ENCODE measurements at places on chromosomes 13 and 19.

- DNase-seq, result peak; percentile 79
Observed at GRCh38 chr19:5031231-5032100, 62.6 kb downstream of the KDM4B start.

- DNase-seq, result peak; percentile 47
Observed at GRCh38 chr19:1069009-1069779, 2.2 kb downstream of the ARHGAP45 start.

DNA sequence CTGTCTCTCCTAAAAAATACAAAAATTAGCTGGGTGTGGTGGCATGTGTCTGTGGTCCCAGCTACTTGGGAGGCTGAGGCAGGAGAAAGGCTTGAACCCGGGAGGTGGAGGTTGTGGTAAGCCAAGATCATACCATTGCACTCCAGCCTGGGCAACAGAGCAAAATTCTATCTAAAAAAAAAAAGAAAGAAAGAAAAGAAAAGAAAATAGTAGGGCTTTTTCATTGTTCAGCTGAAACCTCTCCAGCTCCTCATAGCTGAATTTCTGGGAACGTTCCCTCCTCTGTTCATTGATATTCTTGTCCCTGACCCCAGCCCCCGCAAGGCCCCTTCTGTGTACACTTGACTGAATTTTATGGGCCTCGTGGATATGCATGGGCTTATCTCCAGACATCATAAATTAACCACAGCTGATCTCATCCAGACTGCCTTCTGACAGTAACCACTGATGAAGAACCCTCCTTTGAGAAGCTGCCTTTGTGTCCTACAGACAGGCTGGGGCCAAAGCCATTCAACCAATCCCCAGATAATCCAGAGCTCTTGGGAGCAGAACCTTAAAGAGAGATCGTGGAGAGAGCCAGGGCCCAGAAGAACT is at the start of gene ELSPBP1:
Gene ELSPBP1, plus strand, starts transcription at position 424 of the 594 bp plus-strand sequence. CDS start 14,036 bp downstream, outside the sequence.
- no peak for DNase-seq

- DNase-seq, result no peak
Observed at GRCh38 chr13:98619556-98619955, 42.6 kb upstream of the STK24 start.

DNA sequence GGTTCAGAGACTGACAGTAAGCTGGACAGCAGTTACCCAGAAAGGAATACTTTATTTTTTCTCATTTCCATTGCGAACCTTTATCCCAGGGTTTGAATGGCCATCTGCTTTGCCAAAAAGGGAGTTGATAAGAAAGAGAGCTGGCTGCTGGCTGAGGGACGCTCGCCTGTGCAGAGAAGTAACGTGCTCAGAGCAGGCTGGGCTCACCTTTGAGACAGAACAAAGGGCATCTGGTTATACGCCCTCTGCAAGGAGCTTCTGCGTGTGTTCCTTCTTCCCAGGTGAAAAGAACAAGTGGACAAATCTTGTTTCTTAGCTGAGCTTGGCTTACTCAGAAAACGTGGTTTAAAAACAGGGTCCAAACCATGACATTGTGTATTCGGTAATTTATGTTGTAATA is 47.4 kb downstream of the EFNB2 start:
- no peak for DNase-seq

Measured in activated naive CD4-positive, alpha-beta T cell (primary cell).